ENCODE measurements at places on chromosomes 13 and 19. TPM values are rescaled to one million over a fixed set of nuclear protein-coding genes. Genes with fewer than 3 reads are reported as not detected.
A peak's percentile ranks its signal among the peaks of the same experiment; 100 is the strongest.

CLIP3 gene
- 2.8 TPM for total RNA-seq

C1QTNF9 gene
- not detected for total RNA-seq

MED29 gene
- total RNA-seq = 11.1 TPM

SEMA6B gene
- 50.6 TPM for total RNA-seq

NEK3 gene
- total RNA-seq = 13.5 TPM

POLR1G gene
- 4.6 TPM for total RNA-seq

DNA sequence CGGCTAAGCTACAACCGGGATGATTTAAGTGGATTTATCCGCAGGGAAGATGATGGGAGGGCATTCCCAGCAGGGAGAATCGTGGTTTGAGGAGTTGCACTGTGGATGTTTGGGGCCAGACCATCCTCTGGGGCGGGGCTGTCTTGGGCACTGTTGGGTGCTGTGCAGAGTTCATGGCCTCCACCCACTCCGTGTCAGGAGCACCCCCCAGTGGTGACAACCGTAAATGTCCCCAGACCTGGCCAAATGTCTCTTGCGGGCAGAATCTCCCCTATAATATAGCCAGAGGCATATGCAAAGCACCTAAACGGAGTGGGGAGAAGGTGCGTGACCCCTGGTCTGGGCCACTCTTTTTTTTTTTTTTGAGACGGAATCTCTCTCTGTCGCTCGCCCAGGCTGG, 40.2 kb downstream of the SMIM24 start:
- peak; percentile 32 for DNase-seq

DNA sequence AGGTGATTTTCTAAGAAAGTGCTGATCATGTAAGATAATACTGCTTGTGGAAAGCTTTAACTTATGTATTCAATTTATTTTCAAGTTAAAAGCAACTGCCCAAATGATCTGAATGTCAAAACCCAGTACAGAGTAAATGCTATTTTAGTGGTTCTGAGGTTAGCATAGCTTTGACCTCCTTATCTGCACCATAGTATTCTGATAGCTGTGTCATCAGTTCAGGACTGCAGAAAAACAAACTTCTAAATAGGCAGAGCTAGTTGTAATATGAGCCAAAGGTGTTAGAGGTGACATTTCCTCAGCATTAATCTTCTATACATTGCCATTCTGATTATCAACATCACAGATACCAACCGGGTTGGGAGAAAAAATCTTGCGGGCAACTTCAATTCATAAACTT, 758.7 kb downstream of the SLITRK5 start:
- no peak for DNase-seq

DNA sequence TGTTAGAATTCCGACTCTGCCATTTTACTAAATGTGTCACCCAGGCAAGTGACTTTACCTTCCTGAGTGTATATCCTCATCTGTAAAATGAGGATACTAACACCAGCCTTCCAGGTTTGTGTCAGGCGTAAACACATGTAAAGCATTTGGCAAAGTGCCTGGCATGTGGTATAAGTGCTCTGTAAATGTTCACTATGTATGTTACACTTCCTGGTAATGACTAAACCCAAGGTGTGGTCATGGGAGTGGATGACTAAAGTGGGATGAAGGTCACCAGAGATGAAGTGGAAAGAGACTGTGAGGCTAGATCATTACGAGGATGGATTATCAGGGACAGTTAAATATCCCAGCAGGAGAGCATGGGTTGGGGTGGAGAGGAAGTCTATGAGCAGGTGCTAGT, 25.6 kb downstream of the DEDD2 start:
- DNase-seq = peak; percentile 38

DNA sequence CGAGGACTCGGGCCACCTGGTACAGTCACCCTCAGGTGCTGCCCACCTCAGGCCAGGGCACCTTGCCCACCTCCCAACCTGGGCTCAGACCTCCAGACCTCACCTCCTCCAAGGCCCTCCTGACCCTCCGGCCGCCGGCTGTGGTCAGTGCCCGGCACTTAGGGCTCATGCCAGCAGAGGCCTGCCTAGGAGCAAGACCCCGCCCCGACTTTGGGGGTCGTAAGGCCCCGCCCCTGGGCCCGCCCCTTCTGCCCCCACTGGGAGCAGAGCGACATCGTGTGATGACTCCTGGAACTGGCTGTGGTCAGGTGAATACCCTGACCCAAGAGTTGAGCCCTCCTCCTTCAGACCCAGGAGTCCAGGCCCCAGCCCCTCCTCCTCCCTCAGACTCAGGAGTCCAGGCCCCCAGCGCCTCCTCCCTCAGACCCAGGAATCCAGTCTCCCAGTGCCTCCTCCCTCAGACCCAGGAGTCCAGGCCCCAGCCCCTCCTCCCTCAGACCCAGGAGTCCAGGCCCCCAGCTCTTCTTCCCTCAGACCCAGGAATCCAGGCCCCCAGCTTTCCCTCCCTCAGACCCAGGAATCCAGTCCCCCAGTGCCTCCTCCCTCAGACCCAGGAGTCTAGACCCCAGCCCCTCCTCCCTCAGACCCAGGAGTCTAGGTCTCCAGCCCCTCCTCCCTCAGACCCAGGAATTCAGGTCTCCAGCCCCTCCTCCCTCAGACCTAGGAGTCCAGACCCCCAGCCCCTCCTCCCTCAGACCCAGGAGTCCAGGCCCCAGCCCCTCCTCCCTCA, at the start of gene SBK2:
Gene SBK2, minus strand, starts transcription at position 183 of the 790 bp plus-strand sequence. CDS start 839 bp downstream, outside the sequence.
- DNase-seq = no peak

GRCh38 chr13:42876270-42876714, 94.9 kb downstream of the FAM216B start:
- DNase-seq = no peak

DNA sequence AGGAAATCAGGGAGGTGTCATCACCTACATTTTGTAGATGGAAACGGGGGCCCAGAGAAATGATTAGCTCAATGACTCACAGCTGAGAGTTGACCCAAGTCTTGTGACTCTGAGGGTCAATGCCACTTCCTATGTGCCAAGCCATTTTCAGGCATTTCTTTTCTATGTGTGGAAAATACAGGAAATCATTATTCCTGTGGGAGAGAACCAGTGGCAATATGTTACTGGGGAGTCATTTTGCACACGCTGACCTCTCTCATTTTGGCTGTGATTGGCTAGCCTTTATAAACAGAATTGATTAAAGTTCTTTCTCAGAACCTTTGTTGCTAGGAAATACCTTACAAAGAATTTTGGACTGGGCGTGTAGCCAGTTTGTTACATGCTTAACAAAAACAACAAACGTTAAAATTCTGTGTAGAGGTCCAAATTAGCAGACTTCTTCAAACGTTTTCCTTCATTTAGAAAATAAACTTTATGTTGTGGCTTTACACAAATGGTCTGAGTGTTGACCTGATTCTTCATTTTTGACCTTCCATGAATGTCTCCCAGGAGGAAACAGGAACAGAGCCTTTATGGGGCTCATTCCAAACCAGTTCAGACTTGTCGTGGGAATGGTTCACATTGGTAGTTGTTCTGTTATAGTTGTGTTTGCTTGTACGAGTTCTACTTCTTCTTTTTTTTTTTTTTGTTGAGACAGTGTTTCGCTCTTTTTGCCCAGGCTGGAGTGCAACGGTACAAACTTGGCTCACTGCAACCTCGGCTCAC, 11.4 kb downstream of the PCCA start:
- peak; percentile 98 for DNase-seq

DNA sequence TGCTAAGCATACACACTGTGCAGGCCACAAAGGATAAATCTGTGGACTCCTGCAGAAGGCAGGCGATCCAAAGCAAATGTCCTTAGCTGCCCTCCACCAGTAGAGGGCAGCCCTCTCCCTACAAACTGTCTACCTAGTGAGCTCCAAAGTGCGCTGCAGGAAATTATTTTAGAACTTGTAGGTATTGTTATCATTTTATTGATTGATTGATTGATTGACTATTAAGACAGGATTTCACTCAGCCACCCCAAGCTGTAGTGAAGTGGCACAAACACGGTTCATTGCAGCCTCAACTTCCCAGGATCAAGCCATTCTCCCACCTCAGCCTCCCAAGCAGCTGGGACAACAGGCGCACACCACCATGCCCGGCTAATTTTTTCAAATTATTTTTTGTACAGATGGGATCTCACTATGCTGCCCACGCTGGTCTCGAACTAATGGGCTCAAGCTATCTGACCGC, 37.3 kb downstream of the RNF6 start:
- peak; percentile 83 for DNase-seq

DNA sequence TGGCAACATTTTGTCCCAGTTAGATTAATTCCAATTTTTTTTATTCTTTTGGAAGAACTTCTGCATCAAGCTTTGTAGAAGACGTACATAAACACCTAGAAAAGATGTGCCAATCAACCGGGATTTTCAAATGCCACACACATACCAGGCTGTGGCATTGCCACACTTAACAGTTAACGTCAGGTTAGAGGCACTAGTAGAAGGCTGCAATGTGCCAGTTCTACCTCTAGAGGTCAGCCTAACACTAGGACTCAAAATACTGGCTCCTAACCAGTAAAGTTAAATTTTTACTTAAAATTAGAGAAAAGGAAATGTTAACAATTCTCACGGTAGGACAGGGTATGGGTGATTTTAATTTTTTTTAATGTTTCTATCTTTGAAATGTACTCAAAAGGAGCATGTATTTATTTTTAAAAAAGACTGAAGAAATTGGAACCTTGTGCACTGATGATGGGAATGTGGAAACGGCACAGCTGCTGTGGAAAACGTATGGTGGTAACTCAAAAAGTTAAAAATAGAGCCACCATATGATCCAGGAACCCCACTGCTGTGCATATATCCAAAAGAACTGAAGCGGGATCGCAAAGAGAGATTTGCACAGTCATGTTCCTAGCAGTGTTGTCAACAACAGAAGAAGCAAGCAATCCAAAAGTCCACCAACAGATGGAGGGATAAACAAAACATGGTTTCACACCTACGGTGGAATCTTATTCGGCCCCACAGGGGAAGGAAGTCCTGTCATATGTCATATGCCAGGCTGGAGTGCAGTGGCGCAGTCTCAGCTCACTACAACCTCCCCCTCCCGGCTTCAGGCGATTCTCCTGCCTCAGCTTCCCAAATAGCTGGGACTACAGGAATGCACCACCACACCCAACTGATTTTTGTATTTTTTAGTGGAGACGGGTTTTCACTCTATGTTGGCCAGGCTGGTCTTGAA, 30.3 kb downstream of the CRYL1 start:
- DNase-seq = peak; percentile 83

DNA sequence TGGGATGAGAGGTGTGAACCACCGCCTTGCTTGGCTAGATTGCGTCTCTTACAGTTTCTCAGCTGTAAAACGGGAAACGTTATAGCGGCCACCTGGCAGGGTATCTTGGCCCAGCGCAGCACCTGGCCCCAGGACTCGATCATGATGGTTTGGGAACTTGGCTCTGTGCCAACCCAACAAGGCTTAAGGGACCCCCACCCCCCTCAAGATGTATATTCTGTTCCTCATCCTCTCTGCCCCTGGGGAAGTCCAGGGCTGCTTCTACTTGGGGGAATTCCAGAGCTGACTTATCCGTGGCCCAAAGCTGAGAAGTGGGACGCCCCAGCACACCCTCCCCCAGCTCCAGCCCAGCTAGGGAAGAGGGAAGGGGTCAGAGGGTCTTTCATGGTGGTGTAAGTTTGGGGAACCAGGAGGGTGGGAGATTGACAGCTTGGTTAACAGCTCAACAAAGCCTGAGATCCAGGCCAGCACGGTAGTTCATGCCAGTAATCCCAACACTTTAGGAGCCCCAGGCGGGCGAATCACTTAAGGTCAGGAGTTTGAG, 695 bp downstream of the ICAM1 start:
- no peak for DNase-seq

- no peak for DNase-seq
Measured at GRCh38 chr13:34034411-34034810, 216.5 kb downstream of the RFC3 start.

- DNase-seq = no peak
Measured at GRCh38 chr13:79692846-79693245, 211.9 kb downstream of the NDFIP2 start.

GRCh38 chr19:4582980-4583842, 23.7 kb upstream of the SEMA6B start:
- DNase-seq = no peak

GRCh38 chr13:114179087-114179658, at the start of gene CFAP97D2:
CFAP97D2 (plus strand) TSS chr13:114179257; CDS start chr13:114179331, 74 bp downstream.
- DNase-seq = no peak

DNA sequence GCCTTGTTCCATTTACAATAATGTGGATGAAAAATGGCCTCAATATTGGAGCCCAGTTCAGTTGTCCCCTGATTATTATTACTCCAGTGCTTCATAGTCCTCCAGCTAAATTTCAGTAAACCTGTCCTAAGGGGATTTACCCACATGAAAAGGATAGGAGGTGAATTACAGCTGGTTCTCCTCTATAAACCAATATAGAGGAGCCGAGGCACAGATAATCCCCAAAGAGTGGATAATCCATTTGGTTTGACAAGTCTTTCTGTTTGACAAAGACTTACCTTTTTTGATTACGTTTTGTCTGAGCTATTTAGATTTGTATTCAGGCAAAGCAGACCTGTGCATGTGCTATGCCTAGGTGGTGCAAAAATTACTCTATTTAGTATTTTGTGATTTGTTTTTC, 2.7 kb downstream of the CNMD start:
- DNase-seq = no peak

GRCh38 chr19:35055715-35056179, 14.2 kb downstream of the HPN start:
- DNase-seq = no peak

- no peak for DNase-seq
Measured at GRCh38 chr19:29370276-29370675, 155.5 kb upstream of the VSTM2B start.

DNA sequence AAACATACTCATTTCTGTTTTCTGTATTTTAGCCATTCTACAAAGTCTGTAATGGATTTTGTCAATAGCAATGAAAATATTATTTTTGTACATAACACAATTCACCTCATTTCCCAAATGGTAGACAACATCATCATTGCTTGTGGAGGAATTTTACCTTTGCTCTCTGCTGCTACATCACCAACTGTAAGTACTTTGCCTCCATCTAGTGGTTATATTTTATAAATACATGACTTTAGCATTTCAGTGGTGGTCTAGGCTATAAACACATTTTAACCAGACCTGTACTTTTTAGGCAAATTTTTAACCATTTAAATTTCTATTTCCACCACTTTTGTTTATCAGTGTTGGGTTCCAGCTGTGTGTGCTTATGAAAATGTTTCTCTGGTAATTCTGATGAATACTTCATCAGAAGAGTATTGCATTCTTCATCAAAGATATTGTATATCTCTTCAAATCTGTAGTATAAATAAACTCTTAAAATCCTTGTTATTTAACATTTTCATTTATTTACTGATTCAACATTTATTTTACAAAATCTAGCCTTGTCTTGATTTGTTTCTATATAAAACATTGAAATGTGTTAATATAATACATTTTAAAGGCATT, 222.4 kb downstream of the NBEA start:
- peak; percentile 51 for DNase-seq

- DNase-seq = peak; percentile 98
Measured at GRCh38 chr19:39430675-39431593, 4.8 kb downstream of the RPS16 start.

GRCh38 chr13:51258612-51259548, 36.7 kb downstream of the FAM124A start:
- no peak for DNase-seq

Data from lung microvascular endothelial cell (primary cell).